ENCODE measurements at places on chromosomes 6 and 20.

- DNase-seq: no peak
- no peaks in the 10 kb centered on the region for H3K4me1 ChIP-seq
- no peak overlapping the region for H3K27ac ChIP-seq
- no peak overlapping the region for H3K4me3 ChIP-seq
- no peaks in the 10 kb centered on the region for H3K36me3 ChIP-seq
- no peaks in the 10 kb centered on the region for H3K27me3 ChIP-seq
These were observed 32.1 kb upstream of the PDYN start for GRCh38 chr20:2026004-2026403.

DNA sequence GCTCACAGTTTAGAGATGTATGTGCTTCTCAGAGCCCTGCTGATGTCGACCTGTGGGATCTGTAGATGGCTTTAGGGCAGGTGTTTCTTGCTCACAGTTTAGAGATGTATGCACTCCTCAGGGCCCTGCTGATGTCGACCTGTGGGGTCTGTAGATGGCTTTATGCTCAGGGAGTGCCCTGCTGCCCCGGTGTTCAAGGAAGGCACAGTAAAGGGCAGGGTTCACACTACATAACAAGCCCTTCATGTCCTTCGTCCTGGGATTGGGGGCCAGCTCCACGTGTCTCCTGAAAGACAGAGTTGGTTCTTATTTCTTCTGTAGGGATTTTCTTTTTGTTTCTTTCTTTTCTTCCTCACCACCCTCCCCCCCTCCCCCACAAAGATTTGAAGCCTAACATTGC lies 91.1 kb downstream of the SMOC2 start:
- DNase-seq: no peak
- H3K27me3 ChIP-seq: no peaks in the 10 kb centered on the region
- no peak overlapping the region for H3K4me3 ChIP-seq
- H3K27ac ChIP-seq: no peak overlapping the region
- peaks cover 3% of the 10 kb centered on the region for H3K36me3 ChIP-seq
- H3K4me1 ChIP-seq: peaks cover 12% of the 10 kb centered on the region

DNA sequence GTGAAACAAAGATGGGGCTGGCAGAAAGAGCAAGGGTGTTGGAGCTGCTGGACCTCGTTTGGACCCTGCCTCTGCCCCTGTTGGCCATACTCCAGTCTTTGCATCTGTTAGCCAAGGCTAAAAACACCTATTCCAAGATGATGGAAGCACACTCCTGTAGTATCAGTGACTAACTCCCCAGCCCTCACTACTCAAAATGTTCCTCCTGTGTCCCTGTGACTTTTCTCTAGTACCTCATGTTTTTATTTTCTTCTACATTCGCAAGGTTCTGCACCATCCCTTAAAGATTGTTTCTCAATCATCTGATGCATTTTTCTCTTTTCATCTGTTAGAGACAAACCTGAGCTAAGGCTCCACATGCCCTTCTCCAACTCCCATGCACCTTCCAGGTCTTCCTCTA lies 8.9 kb downstream of the PERP start:
- H3K27me3 ChIP-seq: no peaks in the 10 kb centered on the region
- H3K4me1 ChIP-seq: no peaks in the 10 kb centered on the region
- DNase-seq: no peak
- no peak overlapping the region for H3K4me3 ChIP-seq
- no peaks in the 10 kb centered on the region for H3K36me3 ChIP-seq

DNA sequence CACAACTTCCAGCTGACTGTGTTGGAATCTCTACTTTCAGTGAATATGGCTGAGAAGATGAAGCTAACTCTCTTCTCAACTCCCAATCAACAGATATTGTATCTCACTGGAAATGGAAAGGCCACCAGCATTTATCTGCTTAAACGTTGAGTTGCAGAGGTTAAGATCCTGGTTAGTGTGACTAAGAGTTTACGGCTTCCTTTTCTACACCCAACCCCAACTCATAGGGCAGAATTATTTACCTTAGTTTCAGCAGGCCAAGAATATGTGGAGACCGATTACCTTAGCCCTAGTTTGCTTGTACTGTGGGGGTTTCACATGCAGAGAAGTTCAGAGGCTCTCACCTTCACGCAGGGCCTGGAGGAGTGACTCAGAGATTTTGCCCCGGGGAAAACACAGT lies 1026.6 kb downstream of the EYS start:
- no peaks in the 10 kb centered on the region for H3K27me3 ChIP-seq
- no peak for DNase-seq
- no peaks in the 10 kb centered on the region for H3K4me1 ChIP-seq
- no peak overlapping the region for H3K4me3 ChIP-seq
- H3K27ac ChIP-seq: no peak overlapping the region
- no peaks in the 10 kb centered on the region for H3K36me3 ChIP-seq

DNA sequence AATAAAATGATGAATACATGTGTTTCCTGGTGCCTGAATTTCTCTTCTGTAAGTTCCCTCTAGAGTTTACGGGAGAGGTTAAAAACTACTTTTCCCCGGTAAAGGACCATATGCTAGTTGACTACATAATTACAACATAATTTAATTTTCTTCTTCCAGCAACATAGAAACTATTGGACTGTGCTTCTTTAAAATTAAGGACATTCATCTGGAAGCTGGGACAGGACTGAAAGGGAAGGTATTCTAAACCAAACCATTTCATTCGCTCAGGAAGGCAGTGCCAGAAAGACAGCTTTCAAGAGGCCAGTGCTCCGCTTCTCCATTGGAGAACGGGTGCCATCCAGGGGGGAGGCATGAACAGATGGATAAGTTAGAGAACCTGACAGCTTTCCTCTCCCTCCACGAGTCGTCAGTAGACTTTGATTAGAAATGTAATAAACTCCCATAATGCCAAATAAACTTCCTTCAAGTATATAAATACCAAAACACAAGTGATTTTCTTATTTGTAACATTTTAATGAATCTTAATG lies 458.0 kb upstream of the SOX4 start:
- no peaks in the 10 kb centered on the region for H3K27me3 ChIP-seq
- DNase-seq: peak; percentile 59
- peaks cover 3% of the 10 kb centered on the region for H3K4me1 ChIP-seq
- H3K27ac ChIP-seq: no peak overlapping the region

- H3K4me1 ChIP-seq: no peaks in the 10 kb centered on the region
- H3K4me3 ChIP-seq: no peak overlapping the region
- no peak for DNase-seq
- peaks cover 12% of the 10 kb centered on the region for H3K36me3 ChIP-seq
These were observed 16.2 kb downstream of the LATS1 start for GRCh38 chr6:149701714-149702113.

GRCh38 chr20:3857405-3857804 lies 10.8 kb downstream of the MAVS start:
- H3K4me1 ChIP-seq: no peaks in the 10 kb centered on the region
- DNase-seq: no peak
- H3K27ac ChIP-seq: no peak overlapping the region
- H3K4me3 ChIP-seq: no peak overlapping the region

- no peak for DNase-seq
- H3K4me3 ChIP-seq: no peak overlapping the region
- no peak overlapping the region for H3K27ac ChIP-seq
- no peaks in the 10 kb centered on the region for H3K27me3 ChIP-seq
- H3K4me1 ChIP-seq: peaks cover 27% of the 10 kb centered on the region
- peaks cover 14% of the 10 kb centered on the region for H3K36me3 ChIP-seq
These were observed 102.7 kb downstream of the RNASET2 start for GRCh38 chr6:166853371-166854325.

- DNase-seq: no peak
- H3K27me3 ChIP-seq: no peaks in the 10 kb centered on the region
- no peak overlapping the region for H3K4me3 ChIP-seq
- no peak overlapping the region for H3K27ac ChIP-seq
- H3K36me3 ChIP-seq: no peaks in the 10 kb centered on the region
These were observed 52.0 kb downstream of the CDC5L start for GRCh38 chr6:44439270-44440045.

GRCh38 chr6:11852061-11852651 lies 73.6 kb upstream of the ADTRP start:
- H3K27me3 ChIP-seq: no peaks in the 10 kb centered on the region
- no peaks in the 10 kb centered on the region for H3K36me3 ChIP-seq
- no peak overlapping the region for H3K27ac ChIP-seq
- H3K4me1 ChIP-seq: no peaks in the 10 kb centered on the region
- DNase-seq: peak; percentile 57

Measured in spinal cord (tissue), 10 donors.